SK-N-DZ (cell line): ENCODE measurements at places on chromosomes 6 and 20.
A peak's percentile ranks its signal among the peaks of the same experiment; 100 is the strongest.

DNA sequence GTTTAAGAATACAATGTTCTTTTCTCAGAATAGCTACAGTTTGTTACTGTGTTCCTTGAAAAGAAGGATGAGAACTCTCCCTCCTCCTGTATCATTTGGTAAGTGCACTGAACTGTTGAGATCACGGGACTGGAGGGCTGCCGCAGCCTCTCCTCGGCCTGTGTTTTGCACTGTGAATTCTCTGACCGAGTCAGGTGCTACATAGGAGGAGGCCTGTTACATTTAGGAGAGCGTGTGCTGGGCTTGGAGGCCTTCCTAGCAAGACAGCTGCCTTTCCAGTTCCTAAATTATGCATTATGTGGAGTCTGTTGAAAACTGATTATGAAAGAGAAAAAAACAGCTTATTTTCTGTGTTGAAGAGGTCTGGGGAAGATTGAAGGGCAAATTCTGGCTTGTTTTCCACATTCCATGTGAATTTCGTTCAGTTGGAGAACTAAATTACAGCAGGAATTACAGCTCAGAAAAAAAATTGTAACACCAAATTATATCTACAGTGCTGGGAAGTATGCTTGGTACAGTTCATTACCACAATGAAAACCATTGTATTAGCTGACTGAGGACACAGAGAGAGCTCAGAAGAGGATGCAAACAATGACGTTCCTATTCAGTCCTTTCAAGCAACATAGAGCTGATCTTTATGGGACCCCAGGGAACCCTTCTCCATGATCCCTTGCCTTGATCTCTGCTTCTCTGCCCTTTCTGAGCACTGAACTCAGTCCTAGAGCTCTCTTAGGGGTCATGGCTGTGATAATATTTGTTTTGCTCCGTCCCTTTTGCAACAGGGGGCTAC is 2.8 kb downstream of the TMC2 start:
- DNase-seq, result peak; percentile 33

DNA sequence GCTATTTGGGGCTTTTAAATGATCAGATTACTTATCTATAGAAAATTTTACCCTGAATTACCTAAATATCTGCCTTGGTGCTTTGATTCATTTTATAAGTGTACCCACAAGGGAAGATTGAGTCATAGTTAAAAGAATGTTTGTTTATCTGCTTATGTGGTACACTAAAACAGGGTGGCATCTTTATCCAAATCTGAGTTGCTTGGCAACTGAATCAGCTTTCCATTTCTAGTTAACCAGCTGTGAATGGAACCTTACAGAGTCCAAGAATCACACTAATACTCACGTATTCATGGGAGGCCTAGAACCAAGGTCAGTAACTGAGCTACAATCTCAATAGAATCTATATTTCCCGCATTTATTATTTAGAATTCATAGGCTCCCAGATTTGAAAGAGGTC is 44.0 kb upstream of the CAP2 start:
- DNase-seq, result no peak

DNA sequence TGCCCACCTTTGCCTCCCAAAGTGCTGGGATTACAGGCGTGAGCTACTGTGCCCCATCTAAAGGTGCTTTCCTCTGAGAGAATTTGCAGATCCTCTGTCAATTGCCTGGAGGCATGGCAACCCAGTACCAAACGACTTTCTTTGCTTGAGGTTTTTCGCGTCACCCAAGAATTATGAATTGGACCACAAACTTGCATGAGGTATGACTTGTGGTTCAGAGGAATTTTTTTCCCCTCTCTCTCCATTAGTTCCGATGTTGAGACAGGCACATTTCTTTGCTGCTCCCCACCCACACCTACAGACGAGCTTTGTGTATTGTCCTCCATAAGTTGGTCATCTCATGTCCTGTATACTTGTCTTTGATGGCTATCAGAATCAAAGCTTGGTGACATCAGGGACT is 11.8 kb upstream of the SCAF8 start:
- no peak for DNase-seq

DNA sequence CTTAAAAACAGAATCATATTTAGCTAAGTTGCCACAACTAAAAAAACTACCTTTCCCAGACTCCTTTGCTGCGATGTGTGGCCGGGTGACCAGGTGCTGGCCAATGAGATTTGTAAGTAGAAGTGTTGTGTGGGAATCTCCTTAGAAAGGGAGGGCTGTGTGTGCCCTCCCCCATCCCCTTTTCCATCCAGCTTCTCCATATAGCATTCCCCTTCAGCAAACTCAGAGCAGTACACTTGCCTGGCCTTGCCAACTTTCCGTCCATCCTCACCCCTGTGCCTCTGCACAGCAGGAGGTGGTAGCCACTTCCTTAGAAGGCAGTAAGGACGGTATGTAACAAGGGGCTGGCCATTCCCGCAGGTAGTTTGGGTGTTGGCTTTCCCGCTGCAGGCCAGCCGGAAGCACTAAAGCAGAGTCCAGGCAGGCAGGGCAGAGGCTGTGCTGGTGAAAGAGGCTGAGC is 22.3 kb upstream of the KCNK16 start:
- DNase-seq, result no peak

DNA sequence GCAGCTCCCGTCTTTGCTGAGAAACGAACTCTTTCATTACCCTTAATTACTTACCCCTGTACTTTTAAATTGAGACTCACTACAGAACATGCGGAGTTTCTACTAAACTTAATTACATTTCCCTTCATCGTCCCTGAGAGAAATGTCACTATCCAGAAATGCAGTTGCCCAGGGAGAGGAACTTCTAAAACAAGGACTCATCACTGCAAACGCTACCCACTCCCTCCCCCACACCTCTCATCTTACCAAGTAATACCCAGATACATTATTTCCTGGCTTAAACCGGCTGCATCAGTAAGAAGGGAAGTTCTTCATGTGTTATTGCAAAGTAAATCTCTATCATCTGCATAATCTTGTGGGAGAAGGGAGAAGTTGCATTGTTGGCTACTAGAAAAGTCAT is 138.3 kb downstream of the IPCEF1 start:
- no peak for DNase-seq

GRCh38 chr20:10812759-10813327 is 139.0 kb upstream of the JAG1 start:
- no peak for DNase-seq

- no peak for DNase-seq
These were observed 9.0 kb upstream of the LCA5 start for GRCh38 chr6:79546186-79546585.

- DNase-seq, result no peak
These were observed 121.7 kb upstream of the MARCKS start for GRCh38 chr6:113735491-113735890.

- DNase-seq, result peak; percentile 94
These were observed at the start of the genes DYNLT2 and ERMARD for GRCh38 chr6:169751242-169752073. DYNLT2 (minus strand) TSS chr6:169751572; CDS start chr6:169751458, 114 bp downstream. ERMARD (plus strand) TSS chr6:169751622; CDS start chr6:169751658, 36 bp downstream.

- DNase-seq, result no peak
These were observed 85.6 kb upstream of the CARMIL1 start for GRCh38 chr6:25193460-25194171.

- DNase-seq, result no peak
These were observed 217.6 kb upstream of the HDDC2 start for GRCh38 chr6:125519367-125519766.

DNA sequence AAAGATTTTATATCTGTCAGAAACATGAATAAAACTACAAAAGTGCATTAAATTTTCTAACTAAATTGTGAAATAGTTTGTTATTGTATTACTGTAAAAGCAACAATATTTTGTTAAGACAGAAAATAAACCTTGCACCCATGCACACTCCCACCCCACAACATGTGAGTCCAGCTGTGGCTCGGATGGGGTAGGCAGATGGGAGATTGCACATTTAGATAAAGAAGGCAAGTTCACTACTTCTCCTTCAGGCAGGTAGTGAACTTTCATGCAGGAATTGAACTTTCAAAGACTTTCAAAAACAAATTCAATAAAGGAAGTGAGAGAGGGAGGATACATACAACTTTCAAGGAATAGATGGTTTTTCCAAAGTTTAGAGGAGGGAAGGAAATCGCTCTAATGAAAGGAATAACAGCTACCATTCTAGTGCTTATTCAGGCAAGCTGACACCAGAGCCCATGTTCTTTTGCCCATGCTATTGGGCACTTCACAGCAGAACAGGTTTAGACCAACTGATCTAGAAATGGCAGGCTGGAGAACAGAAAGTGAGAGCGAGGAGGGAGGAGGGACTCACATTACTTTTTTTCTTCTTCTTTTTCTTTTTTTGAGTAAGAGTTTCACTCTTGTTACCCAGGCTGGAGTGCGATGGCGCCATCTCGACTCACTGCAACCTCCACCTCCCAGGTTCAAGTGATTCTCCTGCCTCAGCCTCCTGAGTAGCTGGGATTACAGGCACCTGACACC is 28.5 kb downstream of the SF3B5 start:
- DNase-seq, result no peak
